ENCODE measurements at places on chromosomes 3 and 15.

GRCh38 chr15:66581972-66582537 is 16.3 kb upstream of the LCTL start:
- DNase-seq, result no peak

DNA sequence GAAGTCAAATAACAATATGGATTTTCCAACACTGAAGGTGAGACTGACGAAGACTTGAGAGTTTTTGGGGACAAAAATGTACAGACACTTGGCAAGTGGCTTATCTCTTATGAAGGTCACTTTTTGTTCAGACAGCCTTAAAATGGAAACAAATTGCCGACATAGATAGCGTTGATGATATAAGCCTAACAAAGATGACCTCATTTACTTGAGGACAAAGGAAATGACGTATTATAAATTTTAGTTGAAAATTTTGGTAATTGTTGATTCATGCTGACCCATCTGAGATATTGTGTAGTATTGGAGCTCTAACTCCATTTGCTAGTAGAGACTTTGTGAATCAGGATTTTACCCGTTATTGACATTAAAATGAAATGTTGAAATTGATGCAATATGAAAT is 168.3 kb downstream of the SPATA16 start:
- DNase-seq, result no peak

GRCh38 chr15:95300958-95301357 is 1029.5 kb upstream of the NR2F2 start:
- DNase-seq, result no peak

DNA sequence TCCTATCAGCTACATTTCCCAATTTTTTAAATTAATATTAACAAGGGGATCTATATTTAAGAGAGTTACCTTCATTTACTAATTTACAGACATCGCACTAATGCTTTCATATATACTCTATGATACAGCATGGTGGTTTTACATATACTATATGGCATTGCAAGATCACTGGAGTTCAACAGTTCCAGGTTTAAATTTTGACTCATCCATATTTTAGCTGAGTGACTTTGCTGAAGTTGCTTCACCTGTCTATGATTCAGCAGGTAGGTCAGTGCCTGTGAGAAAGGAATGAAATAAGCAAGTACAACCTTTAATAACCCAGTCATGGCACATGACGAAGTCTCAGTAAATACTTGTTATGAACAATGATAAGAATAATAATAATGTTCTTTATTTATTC is 211.1 kb downstream of the P3H2 start:
- DNase-seq, result no peak

- DNase-seq, result no peak
Measured at GRCh38 chr3:146326875-146327543, 76.1 kb upstream of the PLSCR4 start.

- no peak for DNase-seq
Measured at GRCh38 chr3:148710665-148711064, 13.0 kb downstream of the AGTR1 start.

DNA sequence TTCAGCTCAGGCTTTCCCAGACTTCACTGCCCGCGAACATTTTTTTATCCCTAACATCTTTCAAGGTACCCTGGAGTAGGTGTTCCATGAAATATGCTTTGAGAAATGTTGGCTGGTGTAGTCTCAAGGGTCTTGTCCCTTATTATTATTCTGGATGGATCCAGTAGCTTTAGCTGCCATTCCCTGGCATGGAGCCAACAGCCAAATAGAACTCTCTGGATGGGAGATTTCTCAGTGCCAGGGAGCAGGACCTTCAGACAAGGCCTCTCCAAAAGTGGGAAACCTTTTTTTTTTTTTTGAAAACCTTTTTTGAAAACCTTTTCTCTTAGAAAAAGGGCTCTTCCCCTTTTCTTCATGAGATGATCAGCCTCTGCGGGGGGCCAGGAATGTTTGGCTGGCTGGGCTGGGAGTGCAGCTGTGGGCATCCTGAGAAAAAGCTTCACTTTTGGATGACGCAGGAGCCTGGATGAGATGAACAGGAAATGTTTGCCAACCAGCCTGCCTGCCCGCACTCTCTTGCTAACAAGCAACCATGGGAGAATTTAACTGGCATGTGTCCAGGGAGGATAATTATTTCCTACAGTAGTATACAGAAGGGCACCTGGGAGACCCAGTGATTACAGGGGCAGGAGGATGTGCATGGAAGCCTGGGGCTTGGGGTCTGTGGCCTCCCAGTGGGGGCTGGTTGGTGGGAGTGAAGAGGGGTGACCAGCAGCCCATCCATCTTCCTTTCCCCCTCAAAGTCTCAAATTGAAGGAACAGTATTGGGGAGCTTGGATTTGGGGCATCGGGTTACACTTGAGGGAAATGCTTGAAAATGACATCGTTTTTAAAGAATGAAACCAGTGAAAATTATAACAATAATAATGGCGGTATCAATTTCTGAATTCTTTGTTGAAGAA is 109.1 kb upstream of the LRIG1 start:
- DNase-seq, result no peak

DNA sequence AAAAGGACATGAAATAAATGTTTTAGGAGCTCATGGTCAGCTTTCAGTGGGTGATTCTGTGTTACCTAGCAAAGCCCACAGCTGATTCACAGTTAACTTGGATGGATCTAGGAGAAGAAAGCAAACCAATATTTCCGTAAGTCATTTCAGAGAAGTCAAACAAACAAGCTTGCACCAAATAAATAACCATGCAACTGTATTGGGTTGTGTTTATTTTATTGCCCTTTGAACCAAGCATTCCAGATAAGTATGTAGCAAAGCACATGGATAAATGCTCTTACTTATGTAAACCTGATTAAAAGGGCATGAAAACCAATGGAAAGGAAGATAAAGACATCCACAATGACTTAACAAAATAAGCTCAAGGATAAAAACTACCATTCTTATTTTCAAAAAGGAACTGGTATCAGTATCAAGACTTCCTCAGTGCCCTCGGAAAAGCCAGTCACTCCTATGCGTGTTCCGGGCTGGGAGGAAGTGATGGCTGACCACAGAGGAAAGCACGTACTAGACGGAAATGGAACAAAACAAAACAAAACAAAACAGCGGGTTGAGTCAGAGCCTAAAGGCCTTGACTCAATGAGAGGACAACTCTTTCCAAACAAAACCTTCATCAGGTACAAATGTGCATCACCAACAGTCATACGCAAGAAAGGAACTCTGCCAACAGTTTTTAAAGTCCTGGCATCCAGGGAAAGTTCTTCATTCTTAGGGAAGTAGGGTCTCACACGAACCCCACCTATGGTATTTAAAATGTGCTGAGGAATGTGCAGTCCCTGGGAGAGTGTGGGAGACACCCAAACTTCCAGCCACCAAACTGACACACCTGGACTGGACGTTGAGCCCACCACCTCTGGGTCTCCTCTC is 103.3 kb downstream of the SNRK start:
- no peak for DNase-seq

- DNase-seq, result no peak
Measured at GRCh38 chr15:28936081-28936480, 50.3 kb downstream of the APBA2 start.

- DNase-seq, result no peak
Measured at GRCh38 chr3:129281726-129282125, 3.1 kb downstream of the HMCES start.

GRCh38 chr15:68334661-68335124 is 57.1 kb downstream of the FEM1B start:
- DNase-seq, result no peak

- DNase-seq, result no peak
Measured at GRCh38 chr3:183917776-183918175, 33.1 kb upstream of the PARL start.

DNA sequence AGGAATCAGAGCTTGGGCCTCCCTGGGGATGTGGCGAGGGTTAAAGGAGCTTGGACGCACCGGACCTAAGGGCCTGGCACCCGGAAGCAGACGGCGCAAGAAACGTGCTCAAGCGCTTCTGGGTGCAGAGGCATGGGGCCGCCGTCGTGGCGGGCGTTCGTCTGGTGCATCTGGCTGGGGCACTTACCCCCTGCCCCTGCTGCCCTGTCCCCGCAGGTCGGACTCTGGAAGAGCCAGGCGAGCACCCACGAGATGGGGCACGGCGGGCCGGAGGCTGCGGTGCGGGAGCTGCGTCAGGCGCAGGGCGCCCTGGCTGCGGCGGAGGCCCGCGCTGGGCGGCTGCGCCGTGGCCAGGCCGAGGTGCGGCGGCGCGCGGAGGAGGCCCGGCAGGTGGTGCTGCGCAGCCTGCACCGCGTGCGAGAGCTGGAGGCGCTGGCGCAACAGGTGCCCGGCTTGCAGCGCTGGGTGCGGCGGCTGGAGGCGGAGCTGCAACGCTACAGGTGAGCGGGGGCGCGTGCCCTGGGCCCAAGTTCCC is 2.5 kb downstream of the EFCC1 start:
- peak; percentile 24 for DNase-seq

GRCh38 chr15:35466476-35466875 is 79.5 kb downstream of the DPH6 start:
- no peak for DNase-seq

DNA sequence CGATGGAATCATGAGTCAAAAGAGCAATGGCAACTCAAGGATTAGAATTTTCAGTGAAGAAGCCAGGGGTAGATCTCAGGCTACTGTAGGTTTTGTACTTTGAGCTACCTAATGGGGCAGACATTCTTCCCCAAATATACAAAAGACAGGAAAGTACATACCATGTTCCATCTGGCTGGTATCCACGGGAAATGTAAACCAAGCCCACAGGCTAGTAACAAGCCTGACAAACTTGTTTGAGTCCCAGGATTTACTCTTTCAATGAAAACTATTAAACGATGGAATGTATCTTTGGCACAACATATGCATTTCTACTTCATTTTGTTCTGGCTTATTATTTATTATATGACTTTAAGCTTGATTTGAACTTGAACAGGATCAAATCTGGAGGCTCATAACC is 44.2 kb upstream of the GOLIM4 start:
- DNase-seq, result no peak

- DNase-seq, result no peak
Measured at GRCh38 chr15:46815240-46815639, 902.1 kb upstream of the SEMA6D start.

DNA sequence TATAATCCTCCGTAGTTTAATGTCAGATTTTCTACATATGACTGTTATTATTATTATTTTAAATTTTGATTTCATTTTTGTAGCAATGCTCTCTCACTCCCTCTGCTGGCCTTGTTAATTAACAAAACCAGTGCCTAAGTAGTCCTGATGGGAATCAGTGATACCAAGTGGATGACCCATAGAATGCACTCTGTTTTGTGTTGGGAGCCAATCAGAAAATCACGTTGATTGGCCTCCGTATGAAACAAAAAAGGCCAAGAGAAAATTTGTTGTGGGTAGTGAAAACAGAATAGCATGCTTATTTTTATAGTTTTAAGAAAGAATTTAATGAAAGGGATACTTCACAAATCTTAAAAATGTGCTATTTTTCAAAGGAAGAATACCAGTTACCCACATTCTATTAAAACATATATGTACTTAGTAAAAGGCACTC is 34.4 kb upstream of the MEIS2 start:
- peak; percentile 36 for DNase-seq

GRCh38 chr3:104108522-104108921 is 1258.2 kb upstream of the ALCAM start:
- DNase-seq, result no peak

DNA sequence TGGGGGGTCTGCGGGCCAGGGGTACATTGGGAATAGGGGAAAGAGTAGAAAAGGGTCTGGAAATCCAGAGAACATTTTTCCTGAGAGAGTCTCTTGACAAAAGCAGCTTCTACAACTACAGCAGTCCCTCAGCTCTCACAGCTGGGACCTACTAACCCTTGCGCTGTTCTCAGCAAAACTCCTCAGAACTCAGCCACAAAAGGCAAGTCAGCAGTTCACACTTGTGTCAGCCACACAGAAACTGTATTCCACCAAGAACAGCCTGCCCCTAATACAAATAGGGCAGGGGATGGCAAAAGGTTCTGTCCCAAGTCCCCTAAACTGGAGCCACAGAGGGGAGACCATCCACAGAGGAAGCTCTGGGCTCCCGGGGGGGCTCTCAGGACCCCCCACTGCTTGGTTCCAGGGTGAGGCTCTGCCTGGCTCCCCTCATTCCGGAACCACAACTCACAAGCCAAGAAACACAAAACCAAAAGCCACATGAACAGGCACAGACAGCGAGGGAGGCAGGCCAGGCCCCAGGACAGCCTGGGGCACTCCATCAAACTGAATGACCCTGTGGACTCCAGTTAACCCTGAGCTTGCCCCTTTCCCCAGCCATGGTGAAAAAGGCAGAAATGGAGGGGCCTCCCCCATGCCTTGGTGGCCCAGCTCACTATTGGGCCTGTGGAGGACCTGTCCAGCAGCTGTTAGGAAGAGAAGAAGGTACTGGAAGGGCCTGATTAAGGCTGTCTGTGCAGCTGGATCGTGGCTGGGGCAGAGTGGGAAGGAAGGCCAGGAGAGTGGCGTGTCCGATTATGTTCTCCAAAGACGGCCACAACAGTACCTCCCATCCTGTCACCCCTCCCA is 162.0 kb downstream of the CHSY1 start:
- DNase-seq, result no peak

DNA sequence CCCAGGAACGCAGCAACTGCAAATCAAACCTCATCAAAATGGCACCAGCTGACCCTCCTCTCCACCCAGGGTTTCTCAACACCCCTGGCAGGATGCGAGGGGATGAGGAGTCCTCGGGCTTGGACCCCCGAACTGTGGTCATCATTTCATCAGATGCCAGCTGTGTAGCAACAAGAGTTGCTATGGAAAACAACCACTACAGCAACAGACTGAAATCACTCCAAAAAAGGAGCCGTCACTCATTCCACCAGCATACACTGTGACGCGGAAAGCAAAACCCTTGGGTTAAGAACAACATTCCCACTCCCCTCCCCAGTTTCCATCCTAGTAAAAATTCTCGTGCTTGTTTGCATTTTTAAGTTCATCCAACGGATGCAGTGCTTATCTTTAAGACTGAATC is 40.1 kb downstream of the VGLL4 start:
- DNase-seq, result peak; percentile 10

GRCh38 chr15:61069394-61070075 is 159.6 kb downstream of the RORA start:
- no peak for DNase-seq

GRCh38 chr15:95953032-95953431 is 377.5 kb upstream of the NR2F2 start:
- no peak for DNase-seq

- DNase-seq, result peak; percentile 50
Measured at GRCh38 chr3:111717601-111718000, 122.5 kb upstream of the ZBED2 start.
